ENCODE measurements at places on chromosomes 1 and 21.

- DNase-seq, result no peak
Measured at GRCh38 chr1:46403916-46404315, 9.8 kb downstream of the FAAH start.

DNA sequence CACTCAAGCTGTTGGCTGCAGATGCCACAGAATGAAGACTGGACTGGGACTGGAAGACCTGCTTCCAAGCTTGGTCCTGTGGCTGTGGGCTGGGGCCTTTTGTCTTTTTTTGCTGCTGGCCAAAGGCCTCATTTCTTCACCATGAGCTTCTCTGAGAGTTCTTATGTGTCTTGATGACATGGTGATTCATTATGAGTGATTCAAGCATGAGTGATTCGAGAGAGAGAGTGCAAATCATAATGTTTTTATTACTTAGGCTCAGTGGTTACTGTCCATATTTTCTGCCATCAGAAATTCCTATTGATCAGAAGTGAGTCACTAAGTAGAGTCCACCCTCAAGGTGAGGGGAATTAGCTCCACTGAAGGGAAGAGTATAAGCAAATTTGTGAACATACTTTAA, 94.0 kb downstream of the PCP4 start:
- DNase-seq, result no peak

GRCh38 chr1:196723325-196724185, 51.1 kb upstream of the CFHR3 start:
- peak; percentile 50 for DNase-seq

GRCh38 chr1:64404202-64404601, 65.7 kb upstream of the CACHD1 start:
- DNase-seq, result no peak

DNA sequence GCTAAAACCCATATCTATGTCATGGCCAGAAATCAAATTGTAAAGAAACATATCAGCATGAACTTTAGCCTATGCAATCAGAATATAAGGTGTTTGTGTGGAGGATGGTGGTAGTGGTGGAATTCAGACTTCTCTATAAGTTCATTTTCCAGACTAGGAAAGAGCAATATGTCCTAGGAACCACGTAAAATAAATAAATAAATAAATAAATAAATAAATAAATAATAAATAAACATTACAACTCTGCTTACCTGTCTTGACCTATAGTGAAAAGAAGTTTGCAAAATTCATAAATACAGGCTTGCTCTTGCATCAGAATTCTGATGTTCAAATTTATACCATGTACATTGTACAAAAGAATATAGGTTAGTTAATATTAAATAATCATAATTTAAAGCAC, 1382.6 kb upstream of the ADGRL2 start:
- no peak for DNase-seq

DNA sequence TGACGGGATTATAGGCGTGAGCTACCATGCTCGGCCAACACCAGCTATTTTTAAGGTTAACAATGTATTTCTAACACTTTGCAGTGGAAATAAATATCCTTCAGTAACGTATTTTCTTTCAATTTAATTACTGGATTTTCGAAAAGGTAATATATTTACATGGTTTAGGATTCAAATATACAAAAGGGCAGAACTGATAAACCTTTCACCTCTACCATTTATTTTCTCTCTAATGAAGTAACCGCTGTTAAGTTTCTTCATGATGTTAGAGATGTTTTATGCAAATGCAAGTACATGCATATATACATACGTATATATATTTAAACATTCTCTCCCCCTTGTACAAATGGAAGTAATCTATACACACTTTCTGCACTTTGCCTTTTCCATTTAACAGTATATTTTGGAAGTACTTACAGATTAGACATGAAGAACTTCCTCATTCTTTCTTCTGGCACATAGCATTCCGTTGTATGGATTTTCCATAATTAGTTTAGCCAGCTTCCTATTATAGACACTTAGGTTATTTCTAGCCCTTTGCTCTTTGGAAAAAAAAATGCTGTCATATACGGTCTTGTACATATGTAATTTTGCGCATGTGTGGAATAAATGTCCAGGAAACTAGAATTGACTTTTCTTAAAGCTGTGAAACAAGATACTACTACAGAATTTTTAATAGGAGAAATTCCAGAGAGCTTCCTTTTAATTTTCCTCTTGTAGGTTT, 14.9 kb upstream of the HJV start:
- DNase-seq, result no peak

- no peak for DNase-seq
Measured at GRCh38 chr1:116567790-116568661, 2.8 kb downstream of the CD58 start.

GRCh38 chr1:219751870-219752507, 139.1 kb upstream of the ZC3H11B start:
- DNase-seq, result no peak

- DNase-seq, result no peak
Measured at GRCh38 chr1:23066075-23066474, 46.8 kb downstream of the KDM1A start.

DNA sequence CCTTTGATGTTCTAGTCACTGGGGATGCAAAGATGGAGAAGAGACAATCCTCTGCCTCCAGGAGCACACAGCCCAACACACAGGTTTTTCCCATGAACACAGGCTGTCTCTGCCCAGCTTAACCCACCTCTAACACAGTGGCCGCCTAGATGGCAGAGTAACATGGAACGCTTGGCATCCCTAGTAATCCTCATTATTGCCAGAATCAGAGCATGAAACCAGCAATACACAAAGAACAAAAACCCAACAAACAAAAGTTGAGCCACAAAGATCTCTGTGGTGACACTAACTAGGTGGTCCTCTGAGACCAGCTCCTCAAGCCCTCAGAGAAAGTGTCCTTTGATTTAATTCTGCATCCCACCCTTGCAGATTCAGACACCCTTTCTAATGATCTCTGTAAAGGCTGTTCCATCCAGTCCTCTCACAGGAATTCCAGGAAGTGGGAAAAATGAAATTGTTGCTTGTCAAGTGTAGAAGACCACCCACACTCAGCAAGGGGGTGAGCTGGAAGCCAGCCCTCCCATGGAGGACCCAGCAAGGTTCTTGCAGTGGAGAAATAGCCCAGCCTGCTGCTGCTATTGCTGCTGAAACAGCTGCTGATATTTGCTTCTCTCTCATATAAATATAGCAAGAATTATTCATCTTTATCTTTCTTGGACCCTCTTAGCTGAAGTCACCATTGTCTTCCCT, 7.4 kb upstream of the ATP2B4 start:
- DNase-seq, result no peak

DNA sequence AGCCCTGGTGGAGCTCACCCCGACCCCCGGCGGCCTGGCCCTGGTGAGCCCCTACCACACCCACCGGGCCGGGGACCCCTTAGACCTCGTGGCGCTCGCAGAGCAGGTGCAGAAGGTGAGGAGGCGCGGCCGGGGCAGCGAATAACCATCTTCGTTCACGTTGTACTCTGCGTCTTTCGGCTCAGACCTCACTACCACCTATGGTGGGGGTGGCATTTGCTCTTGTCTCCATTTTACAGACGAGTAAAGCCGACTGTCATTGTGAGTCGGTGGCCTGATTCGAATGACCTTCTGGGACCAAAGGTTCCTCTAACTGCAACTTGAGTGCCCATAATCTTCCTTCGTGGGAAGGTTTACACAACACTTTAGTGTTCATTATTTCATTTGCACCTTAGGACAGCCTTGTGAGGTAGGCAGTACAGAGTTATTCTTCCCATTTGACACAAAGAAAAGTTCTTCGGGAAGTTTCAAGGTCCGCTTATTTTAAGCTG, 506 bp downstream of the C1orf50 start:
- DNase-seq, result no peak

DNA sequence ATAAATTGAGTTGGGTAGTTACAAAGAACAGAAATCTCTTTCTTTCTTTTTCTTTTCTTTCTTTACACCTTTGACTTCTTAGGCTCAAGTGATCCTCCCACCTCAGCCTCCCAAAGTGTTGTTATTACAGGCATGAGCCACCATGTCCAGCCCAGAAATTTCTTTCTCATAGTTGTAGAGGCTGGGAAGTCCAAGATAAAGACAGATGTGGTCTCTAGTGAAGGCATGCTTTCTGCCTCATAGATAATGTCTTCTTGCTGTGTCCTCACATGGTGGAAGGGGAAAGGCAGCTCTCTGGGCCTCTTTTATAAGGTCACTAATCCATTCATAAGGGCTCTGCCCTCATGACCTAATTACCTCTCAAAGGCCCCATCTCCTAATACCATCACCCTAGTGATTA, 64.0 kb upstream of the DNAJC6 start:
- DNase-seq, result no peak

DNA sequence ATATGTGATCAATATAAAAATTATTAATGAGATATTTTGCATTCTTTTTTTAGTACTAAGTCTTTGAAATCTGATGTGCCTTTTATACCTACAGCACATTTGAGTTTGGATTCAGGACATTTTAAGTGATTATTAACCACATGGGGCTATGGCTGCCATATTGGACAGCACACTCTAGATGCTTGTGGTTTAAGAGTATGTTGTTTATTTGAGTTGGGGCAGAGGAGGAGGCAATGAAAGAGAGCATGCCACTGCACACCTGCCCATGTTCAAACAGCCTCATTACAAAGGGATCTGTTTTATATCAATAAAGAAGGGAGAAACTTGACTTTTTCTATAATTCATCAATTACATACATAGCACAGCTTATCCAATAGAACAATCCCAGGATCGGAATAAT, 99.4 kb upstream of the EDEM3 start:
- DNase-seq, result no peak

DNA sequence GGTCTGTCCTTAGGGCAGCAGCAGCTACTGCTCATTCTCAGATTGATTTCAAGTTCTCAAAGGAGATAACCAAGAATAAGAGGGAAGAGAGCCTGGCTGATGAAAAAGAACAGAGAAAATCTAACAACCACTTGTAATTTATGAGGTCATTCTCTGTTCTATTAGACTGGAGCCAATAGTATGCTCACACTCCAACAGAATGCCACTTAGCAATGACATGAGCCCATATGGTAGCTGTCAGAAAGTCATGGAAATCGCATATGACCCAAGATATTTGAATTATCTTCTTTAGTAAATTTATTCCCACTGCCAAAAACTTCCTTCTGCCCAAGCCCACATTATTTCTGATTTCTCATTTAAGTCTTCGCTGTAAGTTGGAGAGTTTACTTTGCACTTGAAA, 53.7 kb upstream of the PLA2G4A start:
- no peak for DNase-seq

GRCh38 chr1:156623946-156624813, 5.0 kb downstream of the HAPLN2 start:
- DNase-seq, result peak; percentile 47

DNA sequence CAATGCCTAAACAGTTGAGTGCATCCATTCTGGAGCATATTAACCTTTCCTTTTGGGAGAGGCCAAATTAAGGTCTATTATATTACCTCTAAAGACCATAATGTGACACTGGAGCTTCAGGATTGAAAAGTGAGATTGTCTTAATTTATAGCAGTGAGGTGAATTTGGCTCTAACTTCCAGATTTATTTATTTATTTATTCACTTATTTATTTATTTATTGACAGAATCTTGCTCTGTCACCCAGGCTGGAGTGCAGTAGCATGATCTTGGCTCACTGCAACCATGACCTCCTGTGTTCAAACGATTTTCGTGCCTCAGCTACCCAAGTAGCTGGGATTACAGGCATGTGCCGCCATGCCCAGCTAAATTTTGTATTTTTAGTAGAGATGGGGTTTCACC, 19.1 kb downstream of the ZCCHC17 start:
- DNase-seq, result no peak

GRCh38 chr1:29236712-29237128, 398 bp downstream of the PTPRU start:
- DNase-seq, result no peak

DNA sequence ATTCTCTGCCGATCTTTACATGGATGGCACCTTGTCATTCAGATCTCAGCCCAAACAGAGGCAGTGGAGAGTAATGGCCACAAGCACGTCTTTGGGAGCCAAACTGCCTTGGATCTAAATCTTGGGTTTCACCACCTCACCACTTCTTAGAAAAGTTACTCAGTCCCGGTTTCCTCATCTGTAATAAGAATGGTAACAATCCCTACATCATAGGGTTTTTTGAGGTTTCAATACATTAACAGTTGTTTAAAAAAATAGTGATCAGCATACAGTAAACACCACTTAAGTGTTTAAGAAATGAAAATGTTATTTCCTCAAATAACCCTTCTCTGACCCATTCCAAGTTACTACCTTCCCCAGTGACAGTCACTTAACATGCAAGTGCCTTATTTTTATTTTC, 38.5 kb upstream of the KCNA3 start:
- no peak for DNase-seq

All from CD4-positive, alpha-beta T cell (primary cell).